Astrocyte of the hippocampus (primary cell): ENCODE measurements at places on chromosomes 12 and 14.

GRCh38 chr12:5294274-5295070 is 137.4 kb upstream of the NTF3 start:
- DNase-seq = no peak

DNA sequence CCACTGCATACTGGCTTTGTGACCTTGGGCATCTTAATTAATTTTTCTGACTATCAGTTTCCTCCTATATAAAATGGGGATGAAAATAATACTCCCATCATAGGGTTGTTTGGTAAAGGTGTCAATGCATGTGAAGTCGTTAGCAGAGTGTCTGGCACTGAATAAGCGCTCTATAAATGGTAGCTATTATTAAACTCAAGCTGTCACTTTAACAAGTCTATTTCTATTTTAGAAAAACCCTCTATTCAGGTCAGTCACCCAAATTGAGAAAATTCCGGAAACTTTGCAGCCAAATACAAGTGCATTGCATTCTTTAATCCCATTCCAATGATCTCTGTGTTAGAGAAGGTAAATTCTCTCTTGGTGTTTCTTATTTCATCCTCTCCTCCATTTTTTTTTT is 363.1 kb downstream of the SYT1 start:
- no peak for DNase-seq

DNA sequence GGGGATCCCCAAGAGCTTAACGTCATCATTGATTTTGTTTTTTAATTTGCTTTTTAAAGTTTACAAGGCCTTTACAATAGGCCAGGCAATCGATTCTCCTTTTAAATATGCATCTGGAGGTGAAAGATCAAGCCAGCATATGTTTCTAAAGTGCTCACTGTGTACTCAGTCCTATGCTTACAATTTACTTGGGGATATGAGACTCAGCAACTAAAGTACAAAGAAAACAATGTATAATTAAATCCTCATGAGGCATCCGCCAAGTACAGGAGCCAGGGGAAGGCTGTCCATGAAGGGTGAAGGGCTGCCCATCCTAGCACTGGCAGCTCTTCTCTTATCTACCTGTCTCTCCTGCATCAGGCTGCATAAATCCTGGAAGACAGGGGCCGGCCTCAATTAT is 11.8 kb downstream of the CCDC92 start:
- DNase-seq = no peak

DNA sequence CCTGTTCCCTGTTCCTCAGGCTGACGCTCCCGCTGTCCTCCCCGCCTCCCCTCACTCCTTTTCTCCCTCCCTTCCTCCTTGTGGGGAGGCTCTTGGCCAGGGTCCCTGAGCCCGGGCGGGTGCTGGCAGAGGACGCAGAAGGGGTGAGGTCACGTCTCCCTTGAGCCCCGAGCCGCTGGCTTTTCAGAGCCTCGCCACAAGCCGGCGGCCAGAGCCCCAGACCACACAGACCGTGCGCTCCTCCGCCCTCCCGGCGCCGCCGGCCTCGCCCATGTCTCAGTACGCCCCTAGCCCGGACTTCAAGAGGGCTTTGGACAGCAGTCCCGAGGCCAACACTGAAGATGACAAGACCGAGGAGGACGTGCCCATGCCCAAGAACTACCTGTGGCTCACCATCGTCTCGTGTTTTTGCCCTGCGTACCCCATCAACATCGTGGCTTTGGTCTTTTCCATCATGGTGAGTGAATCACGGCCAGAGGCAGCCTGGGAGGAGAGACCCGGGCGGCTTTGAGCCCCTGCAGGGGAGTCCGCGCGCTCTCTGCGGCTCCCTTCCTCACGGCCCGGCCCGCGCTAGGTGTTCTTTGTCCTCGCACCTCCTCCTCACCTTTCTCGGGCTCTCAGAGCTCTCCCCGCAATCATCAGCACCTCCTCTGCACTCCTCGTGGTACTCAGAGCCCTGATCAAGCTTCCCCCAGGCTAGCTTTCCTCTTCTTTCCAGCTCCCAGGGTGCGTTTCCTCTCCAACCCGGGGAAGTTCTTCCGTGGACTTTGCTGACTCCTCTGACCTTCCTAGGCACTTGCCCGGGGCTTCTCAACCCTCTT is at the start of gene TMEM233:
TSS of gene TMEM233 (plus strand) at position 197 of the 821 bp plus-strand sequence. CDS start at position 272, 75 bp downstream.
- peak; percentile 23 for DNase-seq

DNA sequence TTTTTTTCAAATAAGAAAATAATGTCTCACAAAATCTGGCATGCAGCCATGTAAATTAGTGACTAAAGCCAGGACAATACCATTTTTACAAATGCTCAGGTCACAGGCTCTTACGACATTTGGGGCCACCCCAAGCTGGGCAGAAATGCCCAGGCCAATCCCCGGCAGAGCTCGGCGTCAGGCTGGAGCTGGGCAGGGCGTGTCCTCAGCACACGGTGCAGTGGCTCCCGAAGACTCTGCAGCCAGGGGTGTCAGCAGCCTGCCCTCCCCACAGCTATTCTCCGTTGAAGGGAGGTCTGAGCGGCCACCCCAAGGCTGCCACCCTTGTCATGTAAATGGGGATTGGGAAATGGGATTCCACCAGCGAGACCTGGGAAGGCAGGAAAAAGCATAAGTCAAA is 158.6 kb downstream of the DICER1 start:
- no peak for DNase-seq

- DNase-seq = peak; percentile 5
Measured at GRCh38 chr14:53596853-53597525, 359.6 kb downstream of the BMP4 start.

DNA sequence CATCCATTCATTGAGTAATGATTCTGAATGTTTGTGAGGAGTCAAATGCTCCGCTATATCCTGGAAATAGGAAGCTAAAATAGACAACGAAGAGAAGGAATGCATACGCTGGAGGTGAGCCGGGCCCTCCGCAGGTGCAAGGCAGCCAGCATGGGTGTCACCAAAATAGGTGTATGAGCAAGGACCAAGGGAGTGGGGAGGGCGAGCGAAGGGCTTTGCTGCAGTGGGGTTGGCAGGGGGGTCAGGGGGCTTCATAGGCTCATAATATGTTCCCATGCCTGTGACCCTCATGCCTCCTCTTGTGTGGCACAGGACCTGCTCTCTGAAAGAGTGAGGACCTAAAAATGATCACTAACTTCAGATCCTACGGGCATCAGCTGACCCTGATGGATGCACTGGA is 73.0 kb downstream of the PRMT8 start:
- DNase-seq = no peak

DNA sequence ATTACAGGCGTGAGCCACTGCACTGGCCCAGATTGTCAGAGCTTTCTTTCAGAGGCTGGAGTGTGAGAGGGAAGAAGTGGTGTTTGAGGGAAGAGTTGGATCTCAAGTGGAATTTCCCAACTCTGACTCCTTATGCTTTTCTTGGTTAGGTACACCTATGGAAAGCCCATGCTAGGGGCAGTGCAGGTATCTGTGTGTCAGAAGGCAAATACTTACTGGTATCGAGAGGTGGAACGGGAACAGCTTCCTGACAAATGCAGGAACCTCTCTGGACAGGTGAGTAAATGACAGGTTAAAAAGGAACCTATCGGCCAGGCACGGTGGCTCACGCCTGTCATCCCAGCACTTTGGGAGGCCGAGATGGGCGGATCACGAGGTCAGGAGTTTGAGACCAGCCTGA is 14.9 kb downstream of the A2ML1 start:
- DNase-seq = no peak
